ENCODE measurements at places on chromosomes 7 and 10.

DNA sequence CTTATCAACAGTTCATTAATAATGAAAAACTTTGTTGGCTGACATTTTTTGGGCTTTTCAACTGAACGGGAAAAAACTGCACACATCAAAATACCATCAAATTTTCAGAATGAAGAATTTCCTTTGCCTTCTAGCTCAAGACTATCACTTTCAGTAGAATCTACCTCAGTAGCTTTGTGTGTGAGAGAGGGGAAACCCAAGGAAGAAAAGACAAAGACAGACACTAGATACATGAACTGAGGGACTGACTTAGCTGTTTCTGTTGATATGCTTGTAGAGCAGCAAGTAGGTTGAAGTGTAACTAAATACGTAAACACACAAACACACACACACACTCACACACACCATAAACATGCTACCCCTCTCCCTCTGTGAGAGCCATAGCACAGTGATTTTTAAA lies 257.1 kb downstream of the CDK14 start:
- no peak for DNase-seq

DNA sequence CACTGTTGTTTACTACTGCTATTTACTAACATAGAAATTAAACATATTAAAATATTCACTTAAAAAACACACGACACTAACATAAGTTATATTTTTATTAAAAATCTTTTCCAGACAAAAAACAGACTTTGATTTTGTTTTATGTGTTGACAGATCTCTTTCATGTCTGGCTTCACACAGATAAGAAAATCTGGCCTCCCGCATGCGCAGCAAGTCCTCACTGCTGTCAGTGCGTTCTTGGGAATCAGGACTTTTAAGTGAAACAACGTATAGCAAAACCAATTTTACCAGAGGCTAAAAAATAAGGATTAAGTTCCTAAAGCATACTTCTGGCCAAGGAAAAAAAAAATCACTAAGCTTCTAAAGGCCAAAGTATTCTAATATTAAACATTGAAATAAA lies 1.2 kb upstream of the IDI1 start:
- no peak for DNase-seq

DNA sequence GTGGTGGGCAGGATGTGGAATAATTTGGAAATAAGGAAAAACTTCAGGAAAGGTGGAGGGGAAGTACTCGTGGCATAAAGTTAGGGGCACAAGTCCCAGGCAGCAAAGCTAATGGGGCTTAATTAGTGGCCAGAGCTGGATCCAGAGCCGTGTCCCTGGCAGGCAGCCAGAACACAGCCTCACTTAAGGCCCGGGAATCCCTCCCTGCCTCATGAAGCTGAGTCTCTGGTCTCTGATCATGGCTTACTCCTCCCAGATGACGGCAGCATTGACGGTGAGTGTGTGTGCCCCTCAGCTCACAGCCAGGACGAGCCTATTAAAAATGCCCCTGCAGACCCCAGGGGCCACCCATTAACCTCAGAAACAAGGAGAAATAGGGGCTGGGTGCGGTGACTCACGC lies 48.2 kb upstream of the NPTX2 start:
- no peak for DNase-seq

DNA sequence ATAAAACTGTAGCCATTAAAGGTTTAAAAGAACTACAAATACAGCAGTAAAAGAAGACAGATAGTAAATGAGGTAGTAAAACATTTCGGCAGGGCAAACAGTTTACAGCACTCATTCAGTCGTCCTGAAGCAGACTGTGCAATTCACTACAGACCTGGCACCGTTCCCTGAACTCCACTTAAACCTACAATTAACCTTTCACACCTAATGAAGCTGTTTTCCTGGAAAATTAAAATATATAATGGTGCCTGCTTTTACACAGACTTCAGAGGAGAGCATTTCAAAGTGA lies 335.3 kb downstream of the GFRA1 start:
- no peak for DNase-seq

- DNase-seq = peak; percentile 22
Measured at GRCh38 chr10:12350167-12350872, 973 bp downstream of the CAMK1D start.

- DNase-seq = no peak
Measured at GRCh38 chr10:100986623-100986951, 710 bp downstream of the MRPL43 start.
